ENCODE measurements at places on chromosomes 6 and 20.
A peak's percentile ranks its signal among the peaks of the same experiment; 100 is the strongest.

GRCh38 chr20:25622049-25622448, 1.8 kb downstream of the NANP start:
- H3K4me1 ChIP-seq: no peaks in the 10 kb centered on the region
- no peak overlapping the region for H3K27ac ChIP-seq
- H3K27me3 ChIP-seq: no peaks in the 10 kb centered on the region
- no peak overlapping the region for H3K4me3 ChIP-seq
- peaks cover 5% of the 10 kb centered on the region for H3K36me3 ChIP-seq
- DNase-seq: no peak

GRCh38 chr6:41963371-41963770, 21.8 kb upstream of the CCND3 start:
- H3K4me1 ChIP-seq: no peaks in the 10 kb centered on the region
- no peak overlapping the region for H3K4me3 ChIP-seq
- DNase-seq: no peak
- H3K36me3 ChIP-seq: no peaks in the 10 kb centered on the region
- no peak overlapping the region for H3K27ac ChIP-seq

DNA sequence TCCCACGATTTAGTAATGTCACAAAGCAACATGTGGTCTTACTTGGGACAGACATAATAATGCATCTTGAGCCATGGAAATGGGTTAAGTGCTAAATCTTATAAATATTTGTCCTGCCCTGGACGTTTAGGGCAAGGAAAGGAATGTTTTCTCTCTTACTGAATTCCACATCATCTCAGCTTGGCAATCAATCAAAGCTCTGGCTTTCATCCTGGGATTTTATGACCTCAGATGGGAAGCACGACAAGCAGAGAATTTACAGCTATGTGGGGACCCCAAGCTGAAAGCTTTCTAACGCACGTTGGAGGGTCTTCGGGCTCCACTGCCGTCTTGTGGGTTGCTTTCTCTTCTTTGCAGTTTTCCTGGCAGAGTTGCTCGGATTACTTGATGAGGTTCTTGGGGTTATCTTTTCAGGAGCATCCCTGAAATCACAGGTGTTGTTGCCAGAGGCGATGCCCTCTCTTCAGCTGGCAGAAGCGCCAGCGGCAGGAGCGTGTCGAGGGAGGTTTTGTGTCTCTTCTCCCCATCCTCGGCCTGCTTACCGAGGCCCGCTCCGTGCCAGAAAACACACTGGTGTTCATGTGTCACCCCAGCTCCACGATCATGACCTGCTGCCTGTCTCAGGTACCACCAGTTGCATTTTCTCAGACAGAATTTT, 73.4 kb upstream of the FRMD1 start:
- H3K36me3 ChIP-seq: no peaks in the 10 kb centered on the region
- no peak overlapping the region for H3K4me3 ChIP-seq
- H3K27me3 ChIP-seq: peaks cover 67% of the 10 kb centered on the region
- no peak for DNase-seq
- H3K27ac ChIP-seq: no peak overlapping the region

- H3K36me3 ChIP-seq: no peaks in the 10 kb centered on the region
- no peak overlapping the region for H3K27ac ChIP-seq
- H3K4me1 ChIP-seq: no peaks in the 10 kb centered on the region
- H3K4me3 ChIP-seq: no peak overlapping the region
Measured at GRCh38 chr6:95365454-95365853, 211.9 kb upstream of the MANEA start.

GRCh38 chr6:84788689-84789088, 24.3 kb upstream of the TBX18 start:
- H3K4me3 ChIP-seq: no peak overlapping the region
- peaks cover 10% of the 10 kb centered on the region for H3K27me3 ChIP-seq
- no peak for DNase-seq
- no peaks in the 10 kb centered on the region for H3K36me3 ChIP-seq

- no peak overlapping the region for H3K27ac ChIP-seq
- H3K4me3 ChIP-seq: no peak overlapping the region
- no peaks in the 10 kb centered on the region for H3K27me3 ChIP-seq
- no peaks in the 10 kb centered on the region for H3K36me3 ChIP-seq
Measured at GRCh38 chr20:13231031-13231752, 10.1 kb downstream of the ISM1 start.

- H3K36me3 ChIP-seq: peaks cover 13% of the 10 kb centered on the region
- H3K4me1 ChIP-seq: peaks cover 7% of the 10 kb centered on the region
- no peak overlapping the region for H3K4me3 ChIP-seq
- DNase-seq: peak; percentile 78
Measured at GRCh38 chr6:111721753-111722154, 116.1 kb upstream of the TRAF3IP2 start.

- peaks cover 17% of the 10 kb centered on the region for H3K36me3 ChIP-seq
- H3K4me3 ChIP-seq: no peak overlapping the region
- H3K4me1 ChIP-seq: no peaks in the 10 kb centered on the region
- H3K27ac ChIP-seq: no peak overlapping the region
Measured at GRCh38 chr6:44456070-44456965, 68.8 kb downstream of the CDC5L start.

- no peaks in the 10 kb centered on the region for H3K36me3 ChIP-seq
- no peak overlapping the region for H3K4me3 ChIP-seq
- no peak for DNase-seq
Measured at GRCh38 chr6:108737594-108738546, 110.4 kb upstream of the ARMC2 start.

GRCh38 chr6:150310539-150310938, 58.3 kb upstream of the IYD start:
- no peak for DNase-seq
- H3K4me3 ChIP-seq: no peak overlapping the region
- no peaks in the 10 kb centered on the region for H3K36me3 ChIP-seq

DNA sequence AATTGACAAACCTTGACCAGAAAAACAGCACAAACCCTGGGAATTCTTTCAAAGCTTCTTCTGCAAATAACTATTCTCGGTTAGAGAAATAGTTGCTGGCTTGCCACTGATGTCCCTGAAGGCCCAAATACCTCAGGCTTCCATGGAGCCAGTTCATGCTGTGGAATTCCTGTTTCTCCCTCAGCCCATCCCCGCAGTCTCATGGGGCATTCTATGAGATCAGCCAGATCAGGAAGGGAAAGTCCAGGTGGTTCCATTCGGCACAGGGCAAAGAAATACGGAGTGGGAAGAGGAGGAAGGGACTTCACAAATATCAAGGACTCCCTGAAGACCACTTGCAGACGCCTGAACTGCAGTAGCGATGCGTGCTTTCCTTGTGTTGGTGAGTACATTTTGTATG, 63.3 kb downstream of the MYLK4 start:
- H3K27me3 ChIP-seq: no peaks in the 10 kb centered on the region
- H3K4me1 ChIP-seq: no peaks in the 10 kb centered on the region
- no peak overlapping the region for H3K27ac ChIP-seq
- DNase-seq: no peak

DNA sequence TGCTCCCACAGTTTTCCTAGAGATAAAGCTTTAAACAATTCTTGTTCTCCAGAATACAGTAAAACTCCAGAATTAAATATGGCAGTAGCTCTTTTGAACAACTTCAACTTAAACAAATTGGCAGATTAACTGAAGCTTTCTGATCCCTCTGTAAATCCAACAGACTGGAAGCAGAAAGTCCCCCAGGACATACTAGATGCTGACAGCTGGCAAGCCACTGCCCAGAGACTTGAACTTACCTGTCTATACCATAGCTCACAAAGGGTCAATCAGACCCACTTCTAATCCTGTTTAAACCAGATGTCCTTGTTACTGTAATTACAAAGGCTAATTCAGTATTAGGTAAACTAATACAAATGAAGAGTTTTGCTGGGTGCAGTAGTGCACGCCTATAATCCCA, 12.3 kb downstream of the GPLD1 start:
- no peak overlapping the region for H3K4me3 ChIP-seq
- H3K27ac ChIP-seq: no peak overlapping the region
- no peaks in the 10 kb centered on the region for H3K36me3 ChIP-seq
- H3K4me1 ChIP-seq: no peaks in the 10 kb centered on the region
- H3K27me3 ChIP-seq: no peaks in the 10 kb centered on the region

DNA sequence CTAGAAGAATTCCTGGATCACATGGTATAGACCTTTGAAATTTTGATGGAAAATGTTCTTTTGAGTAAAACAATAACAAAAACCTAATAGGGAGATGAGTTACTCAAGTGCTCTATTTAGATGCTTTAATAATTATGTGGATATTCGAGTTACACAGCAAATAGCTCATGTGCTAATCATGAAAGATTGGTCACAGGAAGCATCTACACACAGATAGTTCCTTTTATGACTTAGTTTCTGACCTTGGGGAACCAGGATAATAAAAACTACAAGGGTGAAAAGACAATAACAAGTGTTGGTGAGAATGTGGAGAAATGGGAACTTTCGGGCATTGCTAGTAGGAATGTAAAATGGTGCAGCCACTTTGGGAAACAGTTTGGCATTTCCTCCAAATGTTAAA, 19.7 kb downstream of the UBE2V1 start:
- DNase-seq: no peak
- H3K27ac ChIP-seq: no peak overlapping the region
- H3K36me3 ChIP-seq: peaks cover 56% of the 10 kb centered on the region
- no peak overlapping the region for H3K4me3 ChIP-seq
- no peaks in the 10 kb centered on the region for H3K27me3 ChIP-seq

DNA sequence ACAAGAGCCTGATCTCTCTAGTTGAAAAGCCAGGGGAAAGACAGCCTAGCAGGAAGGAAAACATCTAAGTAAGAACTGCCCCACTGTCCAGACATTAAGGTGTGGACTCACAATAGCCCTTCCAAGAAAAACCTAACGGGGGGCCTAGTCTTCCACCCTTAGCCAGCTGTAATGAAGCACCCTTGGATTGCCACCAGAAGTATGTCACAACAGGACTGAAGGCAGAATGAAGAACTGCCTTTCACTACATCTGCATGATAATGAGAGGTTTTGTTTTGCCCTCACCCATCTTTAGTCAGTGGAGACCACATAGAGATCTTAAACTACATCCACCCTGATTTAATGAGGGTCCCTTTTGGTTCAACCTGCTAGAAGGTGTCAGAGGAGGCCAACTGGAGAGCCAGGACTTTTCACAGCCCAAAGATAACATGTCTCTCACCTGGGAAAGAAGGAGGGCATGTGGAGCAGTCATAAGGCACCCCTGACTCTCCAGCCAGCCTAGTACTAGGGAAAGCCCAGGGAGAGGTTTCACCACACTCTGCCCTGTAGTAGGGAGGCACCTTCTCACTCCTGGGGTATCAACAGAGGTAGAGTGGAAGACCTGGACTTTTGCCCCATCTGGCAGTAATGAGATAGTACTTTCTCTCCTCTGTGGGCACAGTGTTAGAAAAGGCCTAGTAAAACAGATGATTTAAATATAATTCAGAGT, 1017.4 kb upstream of the MANEA start:
- DNase-seq: no peak
- no peaks in the 10 kb centered on the region for H3K4me1 ChIP-seq
- H3K27me3 ChIP-seq: no peaks in the 10 kb centered on the region

GRCh38 chr20:5486377-5487054, 169.8 kb upstream of the PROKR2 start:
- H3K27me3 ChIP-seq: no peaks in the 10 kb centered on the region
- no peaks in the 10 kb centered on the region for H3K36me3 ChIP-seq
- no peak overlapping the region for H3K27ac ChIP-seq
- H3K4me3 ChIP-seq: no peak overlapping the region
- peaks cover 34% of the 10 kb centered on the region for H3K4me1 ChIP-seq

GRCh38 chr6:150189122-150189521, 46.3 kb downstream of the PPP1R14C start:
- DNase-seq: no peak
- no peaks in the 10 kb centered on the region for H3K27me3 ChIP-seq
- no peak overlapping the region for H3K4me3 ChIP-seq
- no peak overlapping the region for H3K27ac ChIP-seq
- no peaks in the 10 kb centered on the region for H3K4me1 ChIP-seq
- no peaks in the 10 kb centered on the region for H3K36me3 ChIP-seq

GRCh38 chr20:32970115-32970972, 33.9 kb downstream of the SUN5 start:
- no peaks in the 10 kb centered on the region for H3K27me3 ChIP-seq
- no peaks in the 10 kb centered on the region for H3K36me3 ChIP-seq
- H3K4me3 ChIP-seq: no peak overlapping the region
- DNase-seq: no peak
- peak overlapping the region; percentile 75 for H3K27ac ChIP-seq

GRCh38 chr6:139758209-139758611, 383.8 kb upstream of the CITED2 start:
- H3K27me3 ChIP-seq: no peaks in the 10 kb centered on the region
- no peaks in the 10 kb centered on the region for H3K4me1 ChIP-seq
- DNase-seq: no peak
- no peaks in the 10 kb centered on the region for H3K36me3 ChIP-seq
- no peak overlapping the region for H3K4me3 ChIP-seq

GRCh38 chr20:20255099-20255498, 112.8 kb upstream of the INSM1 start:
- no peaks in the 10 kb centered on the region for H3K4me1 ChIP-seq
- peaks cover 4% of the 10 kb centered on the region for H3K27me3 ChIP-seq
- no peak overlapping the region for H3K27ac ChIP-seq

DNA sequence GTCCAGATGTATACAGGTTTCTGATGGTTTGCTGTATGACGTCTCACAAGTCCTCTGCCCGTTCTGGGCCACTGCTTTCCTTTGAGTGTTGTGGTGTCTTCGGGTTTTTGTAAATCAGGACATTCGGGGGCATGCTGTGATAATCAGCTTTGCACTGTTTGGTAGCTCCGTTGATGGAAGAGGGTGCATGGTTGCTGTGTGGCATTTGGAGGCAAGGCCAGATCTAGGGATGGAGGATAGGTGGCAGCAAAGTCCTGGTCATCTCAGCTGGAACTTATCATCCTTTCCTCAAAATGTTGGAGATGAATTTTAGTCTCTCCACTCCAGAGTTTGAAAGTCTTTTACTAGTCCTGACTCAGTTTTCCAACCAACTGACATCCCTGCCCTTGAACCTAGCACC, 91.0 kb downstream of the SCP2D1 start:
- H3K4me1 ChIP-seq: no peaks in the 10 kb centered on the region
- DNase-seq: peak; percentile 24
- H3K27me3 ChIP-seq: no peaks in the 10 kb centered on the region
- no peak overlapping the region for H3K27ac ChIP-seq
- no peaks in the 10 kb centered on the region for H3K36me3 ChIP-seq
- no peak overlapping the region for H3K4me3 ChIP-seq

DNA sequence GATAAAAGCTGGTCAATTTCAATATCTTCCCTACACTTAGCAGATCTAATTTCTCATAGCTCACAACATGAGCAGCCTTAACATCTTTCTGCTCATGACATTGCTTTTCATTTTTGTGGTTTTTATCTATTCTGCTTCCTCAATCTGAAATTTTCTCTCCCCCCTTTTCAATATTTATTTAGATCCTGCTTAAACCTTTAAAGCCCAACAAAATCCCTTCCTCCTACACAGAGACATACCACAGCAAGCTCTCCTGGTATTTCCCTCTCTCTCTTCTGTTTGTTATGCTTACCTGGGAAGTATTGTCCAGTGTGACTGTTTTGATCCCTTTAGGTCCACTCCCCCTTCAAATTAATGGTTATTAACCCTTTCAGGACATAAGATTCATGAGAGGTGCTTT, 582.5 kb downstream of the RFPL4B start:
- H3K27ac ChIP-seq: no peak overlapping the region

- no peak overlapping the region for H3K4me3 ChIP-seq
- H3K27me3 ChIP-seq: no peaks in the 10 kb centered on the region
Measured at GRCh38 chr20:22682381-22682780, 98.0 kb upstream of the FOXA2 start.

Data from common myeloid progenitor, CD34-positive (primary cell).